ENCODE measurements at places on chromosomes 2 and 18.
A peak's percentile ranks its signal among the peaks of the same experiment; 100 is the strongest.

GRCh38 chr18:41501848-41502247 is 453.2 kb upstream of the PIK3C3 start:
- no peak for DNase-seq

DNA sequence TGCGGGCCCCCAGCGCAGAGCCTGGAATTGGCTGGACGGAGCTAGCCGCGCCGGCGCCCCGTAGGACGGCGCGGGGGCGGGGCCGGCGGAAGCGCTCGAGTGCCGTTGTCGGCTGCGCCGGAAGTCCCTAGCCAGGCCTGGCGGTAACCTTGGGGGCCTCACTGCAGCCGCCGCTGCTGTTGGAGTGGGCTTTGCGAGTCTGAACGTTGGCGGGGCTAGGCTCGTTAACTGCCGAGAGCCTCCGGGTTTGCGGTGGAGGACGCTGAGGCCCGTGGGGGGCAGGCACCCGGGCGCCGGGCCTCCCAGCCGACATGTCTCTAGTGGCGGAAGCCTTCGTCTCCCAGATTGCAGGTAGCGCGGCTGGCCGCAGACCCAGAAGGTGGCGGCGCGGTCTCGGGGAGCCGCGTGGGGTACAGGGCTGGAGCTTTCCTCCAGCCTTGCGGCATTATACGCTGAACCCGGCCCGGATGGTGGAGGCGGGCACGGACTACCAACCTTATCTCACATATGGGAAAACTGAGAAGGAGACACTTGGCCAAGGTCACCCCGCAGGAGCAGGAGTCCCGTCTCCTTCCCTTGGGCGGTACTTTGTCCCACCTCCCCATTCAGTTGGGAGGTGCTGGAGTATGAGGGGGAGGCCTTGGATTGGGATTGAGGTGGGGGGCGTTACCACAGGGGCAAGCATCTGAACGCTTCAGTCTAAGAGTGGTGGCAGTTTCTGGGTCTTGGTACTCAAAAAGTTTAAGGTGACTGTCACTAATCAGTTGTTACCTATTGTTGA is at the start of gene MTX2:
MTX2 (plus strand) TSS at position 124 of the 781 bp plus-strand sequence; CDS start at position 312, 188 bp downstream.
- DNase-seq = peak; percentile 58

- DNase-seq = no peak
Observed at GRCh38 chr2:231556981-231557380, 26.7 kb upstream of the NMUR1 start.

DNA sequence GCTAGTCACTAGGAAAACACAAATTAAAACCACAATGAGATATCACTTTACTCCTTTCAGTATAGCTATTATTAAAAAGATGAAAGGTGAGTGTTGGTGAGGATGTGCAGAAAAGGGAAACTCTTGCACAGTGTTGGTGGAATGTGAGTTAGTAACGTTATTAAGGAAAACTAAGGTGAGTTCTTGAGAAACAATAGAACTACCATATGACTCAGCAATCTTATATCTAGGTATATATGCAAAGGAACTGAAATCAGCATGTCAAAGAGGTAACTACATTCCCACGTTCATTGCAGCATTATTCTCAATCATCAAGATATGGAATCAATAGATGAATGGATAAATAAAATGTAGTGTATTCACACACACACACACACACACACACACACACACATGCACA is 117.3 kb upstream of the HNMT start:
- DNase-seq = no peak

GRCh38 chr2:20018601-20019152 is 6.2 kb upstream of the MATN3 start:
- no peak for DNase-seq

- peak; percentile 94 for DNase-seq
Observed at GRCh38 chr18:77366720-77367641, 117.3 kb downstream of the GALR1 start.

DNA sequence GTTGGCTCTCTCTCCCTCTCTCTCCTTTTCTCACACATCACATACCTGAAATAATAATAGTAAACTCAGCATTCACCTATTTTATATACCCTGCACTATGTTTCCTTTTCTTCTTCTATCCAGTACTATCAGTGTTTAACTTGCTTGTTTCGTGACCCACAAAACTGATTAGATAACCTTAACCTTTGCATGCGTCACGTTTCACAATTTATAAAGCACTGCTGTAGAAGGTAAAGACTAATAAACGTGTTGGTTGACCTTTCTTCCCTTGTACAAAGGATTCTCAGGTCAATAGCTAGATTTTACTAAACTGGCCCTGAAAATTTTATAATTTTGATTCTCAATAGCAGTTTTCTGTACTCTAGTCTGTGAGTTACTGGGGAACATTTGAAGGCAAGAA is 791.7 kb downstream of the DPP10 start:
- no peak for DNase-seq
